Hematopoietic multipotent progenitor cell treated with erythropoietin and hydrocortisone succinate and interleukin-3 and kit ligand, for 15 days (in vitro differentiated cells): ENCODE measurements at places on chromosomes 1 and 21.

DNA sequence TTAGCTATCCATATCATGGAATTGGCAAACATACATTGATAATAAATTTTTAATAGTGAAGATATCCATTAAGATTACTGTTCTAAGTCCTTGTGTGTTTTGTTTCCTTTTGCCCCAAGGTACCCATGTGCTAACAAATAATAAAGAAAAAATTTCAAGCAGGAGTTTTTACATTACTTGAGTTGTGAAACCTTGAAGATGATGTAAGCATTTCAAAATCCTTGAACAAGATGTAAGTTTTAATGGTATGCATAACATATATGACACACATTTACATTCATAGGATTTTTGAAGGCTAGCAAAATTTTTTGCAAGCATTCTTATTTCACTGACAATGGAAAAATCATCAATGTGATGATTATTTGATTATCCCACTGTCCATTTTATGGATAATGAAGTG is 10.9 kb upstream of the ELAVL4 start:
- DNase-seq = no peak

GRCh38 chr1:156195853-156196252 is 1.9 kb downstream of the SLC25A44 start:
- no peak for DNase-seq

- no peak for DNase-seq
Observed at GRCh38 chr1:213104604-213105003, 53.6 kb downstream of the RPS6KC1 start.

DNA sequence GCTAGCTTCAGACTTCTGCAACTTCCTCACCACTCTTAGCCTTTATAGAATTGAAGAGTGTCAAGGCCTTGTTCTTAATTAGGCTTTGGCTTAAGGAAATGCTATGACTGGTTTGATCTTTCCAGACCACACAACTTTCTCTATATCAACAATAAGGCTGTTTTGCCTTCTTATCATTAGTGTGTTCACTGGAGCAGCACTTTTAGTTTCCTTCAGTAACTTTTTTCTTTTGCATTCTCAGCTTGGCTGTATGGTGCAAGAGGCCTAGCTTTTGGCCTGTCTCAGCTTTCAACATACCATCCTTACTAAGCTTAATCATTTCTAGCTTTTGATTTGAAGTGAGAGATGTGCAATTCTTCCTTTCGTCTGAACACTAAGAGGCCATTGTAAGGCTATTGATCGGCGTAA is 8.6 kb downstream of the PRKACB start:
- no peak for DNase-seq

DNA sequence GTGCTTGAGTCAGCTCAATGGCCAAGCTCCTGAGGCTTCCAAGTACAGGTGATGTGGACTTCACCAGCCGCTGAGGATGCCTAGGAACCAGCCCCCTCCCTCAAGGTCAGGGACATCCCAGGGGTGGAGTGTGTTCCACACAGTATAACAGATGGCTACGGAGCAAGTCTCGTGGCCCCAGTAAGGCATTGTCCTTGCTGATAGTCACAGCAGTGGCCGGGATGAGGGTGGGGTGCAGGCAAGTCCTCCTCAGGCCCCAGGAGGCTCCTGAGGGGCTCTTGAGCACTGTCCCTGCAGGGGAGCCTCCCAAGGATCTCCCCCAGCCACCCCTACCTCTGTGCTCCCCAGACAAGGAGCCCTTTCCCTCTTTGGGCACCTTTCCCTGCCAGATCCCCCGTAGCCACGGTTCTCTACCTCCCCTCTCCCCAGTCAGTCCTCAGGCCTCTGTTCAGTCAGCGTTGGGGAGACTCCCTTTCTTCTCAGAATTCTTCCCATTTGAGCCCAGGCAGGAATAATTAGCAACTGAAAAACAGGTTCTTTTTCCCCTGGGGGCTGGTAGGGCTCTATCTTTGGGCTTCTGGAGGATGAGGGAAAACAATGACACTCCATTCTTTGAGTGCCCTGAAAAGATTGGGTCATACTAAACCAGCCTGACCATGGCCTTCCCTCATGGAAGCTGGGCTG is 7.1 kb upstream of the THEM5 start:
- DNase-seq = no peak

- DNase-seq = no peak
Observed at GRCh38 chr1:245990315-245991022, 516.6 kb downstream of the SMYD3 start.

DNA sequence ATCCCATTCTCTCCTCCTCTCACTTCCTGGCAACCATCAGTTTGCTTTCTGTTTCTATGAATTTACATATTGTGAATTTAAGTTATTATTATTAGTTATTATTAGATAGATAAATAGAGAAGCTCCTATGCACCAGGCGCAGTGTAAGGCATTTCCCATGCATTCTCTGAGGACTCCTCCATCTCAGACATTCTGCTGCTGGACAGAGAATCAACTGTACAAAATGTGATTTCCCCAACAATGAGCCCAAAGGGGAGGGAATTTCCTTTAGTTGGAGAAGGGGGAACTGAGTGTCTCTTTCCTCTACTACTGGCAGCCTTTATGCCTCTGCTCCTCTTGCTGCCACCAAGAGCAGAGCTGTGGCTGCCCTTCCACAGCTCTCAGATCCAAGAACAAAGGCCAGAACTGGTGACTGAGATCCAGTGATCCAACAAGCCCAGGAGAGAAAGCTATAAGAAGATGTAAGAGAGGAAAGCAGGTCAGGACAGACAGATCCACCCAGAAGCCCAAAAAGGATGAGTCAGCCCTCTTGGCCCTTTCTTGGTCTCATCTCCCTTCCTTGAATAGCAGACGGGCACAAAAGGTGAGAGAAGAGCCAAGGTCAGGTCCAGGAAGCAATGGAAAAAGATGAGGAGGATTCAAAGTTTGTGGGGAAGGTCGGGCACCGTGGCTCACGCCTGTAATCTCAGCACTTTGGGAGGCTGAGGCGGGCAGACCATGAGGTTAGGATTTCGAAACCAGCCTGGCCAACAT is 3.5 kb upstream of the IVL start:
- DNase-seq = no peak

DNA sequence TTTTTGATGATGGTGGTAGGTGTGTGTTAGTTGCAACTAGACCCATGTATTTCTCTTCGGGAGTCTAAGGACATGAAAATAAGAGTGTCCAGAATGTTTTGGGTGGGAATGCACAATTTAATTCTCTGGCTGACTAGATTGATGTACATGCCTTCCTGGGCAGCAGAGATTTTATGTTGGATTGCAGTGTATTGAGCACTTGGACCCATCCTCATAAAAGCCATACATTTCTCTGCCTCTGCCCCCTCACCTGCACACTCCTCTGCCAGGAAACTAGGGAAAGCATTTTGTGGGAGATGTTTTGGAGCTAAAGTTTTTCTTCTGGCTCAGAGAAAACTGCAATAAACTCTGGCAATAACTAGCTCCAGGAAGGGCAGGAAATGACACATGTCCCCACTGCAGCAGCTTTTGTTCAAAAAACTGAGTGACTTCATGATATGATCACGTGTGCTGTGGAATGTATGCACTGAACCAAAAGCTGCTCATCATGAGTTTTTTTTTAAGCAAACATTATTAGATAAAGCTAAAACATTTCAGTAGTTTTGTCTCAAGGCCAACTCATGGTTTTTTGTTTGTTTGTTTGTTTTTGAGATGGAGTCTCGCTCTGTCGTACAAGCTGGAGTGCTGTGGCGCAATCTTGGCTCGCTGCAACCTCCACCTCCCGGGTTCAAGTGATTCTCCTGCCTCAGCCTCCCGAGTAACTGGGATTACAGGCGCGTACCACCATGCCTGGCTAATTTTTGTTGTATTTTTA is 17.6 kb downstream of the RIT1 start:
- no peak for DNase-seq

- no peak for DNase-seq
Observed at GRCh38 chr1:201693890-201694607, 134.9 kb upstream of the IPO9 start.
